Hippocampal formation (tissue), 2 donors: ENCODE measurements at places on chromosomes 3 and 15.

DNA sequence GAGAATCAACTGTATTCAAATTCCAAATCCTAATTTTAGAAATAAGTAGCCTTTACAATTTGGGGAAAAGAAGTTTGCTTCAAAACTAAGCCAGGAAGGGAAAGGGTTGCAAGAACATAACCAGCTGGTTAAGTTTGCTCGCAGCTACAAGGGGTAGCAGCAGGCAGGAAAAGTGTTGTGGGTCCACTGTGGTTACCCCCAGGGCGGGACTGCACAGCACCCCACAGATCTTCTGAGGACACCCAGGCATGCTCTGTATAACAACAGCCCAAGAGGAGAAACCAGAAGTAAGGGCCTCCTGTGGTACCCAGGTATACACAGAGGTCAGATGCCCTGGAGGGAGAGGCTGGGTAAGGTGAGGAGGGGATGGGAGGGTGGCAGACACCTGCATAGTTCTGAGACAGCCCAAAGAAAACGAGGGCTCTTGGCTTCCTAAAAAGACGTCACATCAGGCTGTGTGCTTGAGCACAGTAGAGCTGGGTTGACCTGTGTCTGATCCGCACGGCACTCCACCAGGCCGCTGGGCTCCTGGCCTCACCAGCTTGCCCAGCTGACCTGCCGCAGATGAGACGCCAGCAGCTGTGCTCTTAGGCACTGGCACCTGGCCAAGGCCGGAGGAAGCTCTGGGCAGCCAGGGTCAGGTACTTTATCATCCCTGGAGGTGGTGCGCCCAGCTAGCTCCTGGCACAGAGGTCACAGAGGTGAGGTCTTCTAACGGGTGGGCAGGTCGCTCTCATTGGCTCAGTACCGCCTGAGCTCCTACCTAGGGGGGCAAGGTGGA is 81.8 kb upstream of the SNRPA1 start:
- DNase-seq = no peak

DNA sequence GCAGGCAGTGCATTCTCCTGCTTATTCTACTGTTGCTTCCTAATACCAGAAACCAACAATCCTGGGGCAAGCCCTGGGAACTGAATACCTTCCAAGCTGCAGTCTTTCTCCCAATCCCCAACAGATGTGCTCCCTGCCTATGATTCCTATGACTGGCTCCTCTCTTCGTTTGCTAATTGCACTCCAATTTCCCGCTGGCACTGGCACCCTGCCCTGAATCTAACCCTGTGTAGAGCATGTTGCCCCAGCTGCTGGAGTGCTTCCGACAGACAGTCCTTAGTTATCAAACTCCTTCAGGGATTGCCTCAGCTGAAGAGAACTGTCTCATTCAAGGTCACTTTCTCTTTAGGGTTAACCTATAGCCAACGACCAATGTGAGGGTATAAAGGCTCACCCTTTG is 214.1 kb downstream of the NECTIN3 start:
- no peak for DNase-seq

- DNase-seq = no peak
Observed at GRCh38 chr15:25989327-25989726, 126.2 kb upstream of the ATP10A start.

GRCh38 chr3:11080492-11080891 is 73.8 kb upstream of the HRH1 start:
- no peak for DNase-seq

GRCh38 chr3:157741607-157742006 is 238.4 kb upstream of the VEPH1 start:
- DNase-seq = no peak

DNA sequence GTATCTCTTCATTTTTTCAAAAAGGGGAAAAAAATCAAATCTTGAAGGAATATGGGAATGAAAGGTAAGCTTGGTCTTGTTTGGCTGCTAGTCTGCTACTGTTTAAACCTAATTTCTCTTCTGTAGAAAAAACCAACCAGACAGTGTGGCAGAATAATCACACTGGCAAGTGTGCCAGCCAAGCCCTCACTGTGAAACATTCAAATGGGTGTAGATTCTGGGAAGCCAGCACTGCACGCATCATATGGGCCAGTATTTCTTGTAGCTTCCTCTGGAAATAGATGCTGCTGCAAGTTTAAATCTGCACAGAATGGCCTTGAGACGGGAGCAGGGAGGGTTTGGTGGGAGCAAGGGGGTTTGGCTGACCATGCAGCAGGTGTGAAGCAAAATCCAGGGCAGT is 62.1 kb downstream of the POMGNT2 start:
- DNase-seq = no peak

DNA sequence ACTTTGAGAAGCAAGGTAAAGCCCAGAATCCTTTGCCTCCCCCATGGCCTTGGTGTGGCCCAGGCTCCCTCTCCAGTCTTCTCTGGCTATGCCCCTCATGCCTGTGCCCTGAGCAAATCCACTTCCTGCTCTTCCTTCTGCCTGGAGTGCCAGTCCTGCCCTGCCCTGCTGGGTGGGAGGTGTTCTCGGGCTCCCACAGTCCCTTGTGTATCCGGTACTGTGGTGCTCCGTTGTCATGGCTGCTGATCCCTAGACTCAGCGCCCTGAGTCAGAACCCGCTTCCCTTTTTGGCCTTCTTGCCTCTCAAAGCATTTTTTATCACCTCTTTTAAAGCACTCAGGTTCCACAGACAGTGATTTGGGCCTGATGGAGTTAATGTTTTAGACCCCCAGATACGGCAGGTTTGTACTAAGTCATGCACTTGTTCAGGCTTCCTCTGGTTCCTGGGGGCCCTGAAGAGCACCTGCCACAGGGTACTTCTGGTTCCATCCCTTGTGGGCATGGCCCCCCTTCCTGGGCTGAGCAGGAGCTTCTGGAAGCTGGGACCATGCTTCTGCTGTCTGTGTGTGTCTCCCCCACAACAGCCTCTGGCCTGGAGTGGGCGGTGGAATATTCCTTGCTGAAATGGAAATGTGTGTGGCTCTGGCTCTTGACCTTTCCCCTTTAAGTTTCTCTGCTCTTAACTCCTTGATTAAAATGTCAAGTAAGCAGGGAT is 29.6 kb upstream of the ADAMTS7 start:
- no peak for DNase-seq

- no peak for DNase-seq
Observed at GRCh38 chr3:19539518-19540392, 391.4 kb downstream of the KCNH8 start.

DNA sequence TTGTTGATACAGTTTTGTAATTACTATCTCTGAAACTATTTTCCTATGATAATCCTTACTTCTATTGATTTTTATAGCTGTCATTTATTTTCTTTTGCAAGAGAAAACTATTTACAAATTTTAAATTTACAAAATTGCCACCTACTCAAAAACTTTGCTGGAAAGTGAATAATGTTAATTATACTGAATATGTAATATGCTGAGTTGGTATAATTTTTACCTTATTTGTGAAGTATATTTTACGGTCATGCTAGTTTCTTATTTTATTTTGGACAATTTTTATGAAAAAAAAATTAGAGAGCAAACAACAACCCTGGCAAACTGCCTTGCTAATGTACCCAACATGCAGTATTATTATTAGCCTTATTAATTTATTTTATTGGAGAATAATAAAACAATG is 2.9 kb downstream of the KCNH8 start:
- no peak for DNase-seq

DNA sequence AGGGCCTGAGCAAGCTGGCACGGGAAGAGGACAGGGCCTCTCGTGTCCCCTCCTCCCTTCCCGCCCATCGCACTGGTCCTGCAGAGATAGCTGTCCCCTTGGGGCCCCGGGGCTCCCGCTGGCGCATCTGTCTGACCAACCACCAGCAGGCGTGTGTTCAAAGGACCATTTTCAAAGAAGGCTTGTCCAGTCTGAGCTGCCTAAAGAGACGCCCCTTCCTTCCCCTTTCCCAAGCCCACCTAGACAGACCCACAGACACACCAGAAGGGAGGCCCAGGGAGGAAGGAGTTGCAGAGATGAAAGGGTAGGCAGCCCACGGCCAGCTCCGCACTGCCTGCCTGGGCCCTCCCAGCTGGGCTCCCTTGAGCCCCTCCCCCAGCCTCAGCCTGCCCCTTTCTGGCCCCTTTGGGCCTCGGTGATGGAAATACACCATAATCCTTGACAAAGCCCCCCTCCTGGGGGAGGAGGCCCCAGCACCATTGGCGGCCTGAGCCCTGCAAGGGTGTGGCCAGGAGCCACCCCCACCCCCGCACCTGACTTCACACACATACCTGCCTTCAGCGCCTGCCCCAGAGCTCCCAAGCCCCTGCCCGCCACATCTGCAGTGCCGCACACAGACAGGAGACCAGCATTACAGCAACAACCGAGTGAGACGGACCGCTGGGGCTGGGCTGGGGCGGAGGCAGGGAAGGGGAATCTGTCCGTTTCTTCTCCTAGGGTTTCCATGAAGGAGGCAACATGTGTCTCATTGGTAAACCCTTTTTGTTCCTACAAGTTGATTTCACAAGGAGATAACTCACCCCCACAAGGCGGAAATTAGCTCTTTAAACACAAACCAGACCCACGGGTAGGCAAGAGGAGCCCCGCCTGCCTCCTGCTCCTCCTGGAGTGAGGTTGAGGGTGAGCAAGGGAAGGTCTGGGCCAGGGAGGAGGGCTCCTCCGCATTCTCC is at the start of gene STRA6:
TSS of gene STRA6 (minus strand) at position 336 of the 950 bp plus-strand sequence. CDS start 520 bp downstream, outside the sequence.
- DNase-seq = no peak

- DNase-seq = no peak
Observed at GRCh38 chr3:110946810-110947209, 124.8 kb upstream of the NECTIN3 start.

GRCh38 chr3:188052169-188053035 is 101.6 kb upstream of the LPP start:
- peak; percentile 99 for DNase-seq

- DNase-seq = no peak
Observed at GRCh38 chr15:40906991-40907802, 12.9 kb downstream of the VPS18 start.

DNA sequence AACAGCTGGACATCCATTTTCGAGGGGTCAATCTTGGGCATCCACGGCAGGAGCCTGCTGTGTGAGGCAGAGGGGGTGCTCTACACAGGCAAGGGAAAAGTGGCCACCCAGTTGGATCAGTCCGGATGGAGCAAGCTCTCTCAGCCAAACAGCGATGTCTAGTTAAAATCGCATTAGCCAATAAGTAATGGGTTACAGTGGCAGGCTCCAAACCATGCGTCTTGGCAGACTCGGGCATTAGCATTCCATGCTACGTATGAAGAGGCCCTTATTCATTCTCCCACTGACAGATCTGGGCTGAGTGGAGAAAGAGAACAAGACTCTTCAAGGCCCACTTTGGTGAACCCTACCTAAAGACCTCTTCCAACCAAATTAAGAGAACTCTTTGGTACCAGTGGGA is 49.3 kb downstream of the CCNB2 start:
- DNase-seq = no peak

- no peak for DNase-seq
Observed at GRCh38 chr3:188214442-188214841, 60.5 kb downstream of the LPP start.

DNA sequence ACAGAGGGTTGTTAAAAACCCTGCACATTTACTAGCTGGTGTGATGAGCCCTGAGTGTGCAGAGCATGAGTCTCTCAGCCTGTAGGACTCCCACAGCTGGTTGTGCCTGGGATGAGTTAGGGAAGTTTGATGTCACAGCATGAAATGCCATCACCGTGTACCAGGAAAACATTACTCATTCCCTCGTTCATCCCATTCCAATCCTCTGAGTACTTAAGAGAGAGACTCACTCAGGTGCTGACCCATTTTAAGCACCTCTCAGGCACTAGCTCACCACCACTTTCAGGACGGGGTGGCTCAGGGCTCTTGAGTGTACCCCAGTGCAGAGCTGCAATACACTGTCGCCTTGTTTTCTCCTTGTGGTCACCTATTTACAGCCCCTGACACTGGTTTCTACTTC is 18.7 kb downstream of the MGLL start:
- DNase-seq = no peak

GRCh38 chr3:74273091-74273490 is 341.4 kb downstream of the CNTN3 start:
- DNase-seq = no peak

GRCh38 chr3:177713928-177714900 is 516.9 kb upstream of the TBL1XR1 start:
- no peak for DNase-seq

DNA sequence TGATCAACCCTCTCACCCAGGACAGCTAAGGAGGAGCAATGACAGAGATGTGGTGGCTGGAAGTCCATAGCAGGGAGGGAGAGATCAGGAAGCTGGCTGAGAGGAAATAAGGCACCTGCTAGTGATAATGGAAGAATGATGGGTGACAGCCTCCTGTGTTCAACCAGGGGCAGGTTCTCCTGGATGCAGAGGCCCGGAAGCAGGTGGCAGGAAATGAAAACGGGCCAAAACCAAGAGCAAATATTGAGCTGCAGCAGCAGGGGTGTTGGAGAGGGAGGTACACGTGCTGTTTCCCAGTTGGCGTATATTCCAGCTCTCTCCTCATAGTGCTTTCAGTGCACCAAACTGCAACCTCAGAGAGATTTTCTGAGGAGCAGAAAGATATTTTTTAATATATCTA is 213.4 kb upstream of the TBL1XR1 start:
- DNase-seq = peak; percentile 3

DNA sequence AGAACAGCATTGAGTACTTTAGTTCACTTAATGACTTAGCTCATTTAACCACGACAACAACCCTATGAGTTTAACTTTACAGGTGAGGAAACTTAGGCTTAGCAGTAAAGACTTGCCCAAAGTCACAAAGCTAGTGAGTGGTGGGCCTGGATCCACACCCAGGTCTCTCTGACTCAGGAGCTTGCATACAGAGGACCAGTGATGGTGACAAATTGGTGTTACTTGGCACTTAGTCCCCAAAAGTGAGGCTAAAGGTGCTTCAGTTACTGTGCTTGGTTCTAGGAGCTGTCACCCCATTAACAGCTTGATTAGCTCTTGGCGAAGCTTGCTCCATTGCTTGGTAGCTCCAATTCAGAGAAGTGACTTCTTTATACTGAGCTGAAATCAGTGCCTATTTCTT is 6.1 kb downstream of the CELF6 start:
- DNase-seq = no peak

DNA sequence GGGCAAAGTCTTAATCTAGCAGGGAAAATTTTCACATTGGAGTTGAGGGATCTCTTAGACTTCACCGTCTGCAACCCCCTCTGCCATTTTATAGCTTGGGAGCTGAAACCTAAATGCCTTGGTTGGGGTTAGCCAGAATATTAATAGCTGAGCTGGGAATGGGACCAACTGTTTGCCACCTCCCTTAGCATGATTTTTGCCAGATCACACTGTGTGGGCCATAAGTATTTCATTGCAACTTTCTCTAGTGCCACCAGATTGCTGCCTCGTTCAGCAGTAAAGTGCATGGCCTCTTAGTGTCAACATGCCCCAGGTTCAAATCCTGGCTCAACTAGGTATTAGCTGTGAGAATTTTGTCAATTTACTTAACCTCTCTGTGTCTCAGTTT is 55.9 kb upstream of the ABHD17C start:
- no peak for DNase-seq

- DNase-seq = no peak
Observed at GRCh38 chr15:89368566-89369223, 34.1 kb upstream of the POLG start.

DNA sequence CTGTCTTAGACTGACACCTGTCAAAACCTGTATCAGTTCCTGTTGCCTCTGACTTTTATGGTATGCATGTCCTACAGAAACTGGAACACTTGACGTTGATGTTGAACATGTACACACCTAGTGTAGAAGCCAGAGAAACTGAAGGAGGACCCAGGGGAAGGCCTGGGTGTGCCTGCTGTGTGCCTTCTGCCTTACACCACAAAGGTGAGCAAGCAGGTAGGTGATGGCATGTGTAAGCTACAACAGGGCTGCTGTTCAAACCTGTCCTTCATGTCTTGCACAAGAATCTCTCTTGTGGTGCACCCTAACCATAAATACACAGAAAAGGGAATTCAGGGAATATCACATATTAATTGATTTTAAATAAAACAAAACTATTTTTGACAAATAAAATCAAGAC is 13.6 kb upstream of the AQP9 start:
- no peak for DNase-seq

GRCh38 chr3:114307832-114308231 is 14.0 kb downstream of the TIGIT start:
- DNase-seq = no peak
